ENCODE measurements at places on chromosomes 16 and 17.
A peak's percentile ranks its signal among the peaks of the same experiment; 100 is the strongest.

DNA sequence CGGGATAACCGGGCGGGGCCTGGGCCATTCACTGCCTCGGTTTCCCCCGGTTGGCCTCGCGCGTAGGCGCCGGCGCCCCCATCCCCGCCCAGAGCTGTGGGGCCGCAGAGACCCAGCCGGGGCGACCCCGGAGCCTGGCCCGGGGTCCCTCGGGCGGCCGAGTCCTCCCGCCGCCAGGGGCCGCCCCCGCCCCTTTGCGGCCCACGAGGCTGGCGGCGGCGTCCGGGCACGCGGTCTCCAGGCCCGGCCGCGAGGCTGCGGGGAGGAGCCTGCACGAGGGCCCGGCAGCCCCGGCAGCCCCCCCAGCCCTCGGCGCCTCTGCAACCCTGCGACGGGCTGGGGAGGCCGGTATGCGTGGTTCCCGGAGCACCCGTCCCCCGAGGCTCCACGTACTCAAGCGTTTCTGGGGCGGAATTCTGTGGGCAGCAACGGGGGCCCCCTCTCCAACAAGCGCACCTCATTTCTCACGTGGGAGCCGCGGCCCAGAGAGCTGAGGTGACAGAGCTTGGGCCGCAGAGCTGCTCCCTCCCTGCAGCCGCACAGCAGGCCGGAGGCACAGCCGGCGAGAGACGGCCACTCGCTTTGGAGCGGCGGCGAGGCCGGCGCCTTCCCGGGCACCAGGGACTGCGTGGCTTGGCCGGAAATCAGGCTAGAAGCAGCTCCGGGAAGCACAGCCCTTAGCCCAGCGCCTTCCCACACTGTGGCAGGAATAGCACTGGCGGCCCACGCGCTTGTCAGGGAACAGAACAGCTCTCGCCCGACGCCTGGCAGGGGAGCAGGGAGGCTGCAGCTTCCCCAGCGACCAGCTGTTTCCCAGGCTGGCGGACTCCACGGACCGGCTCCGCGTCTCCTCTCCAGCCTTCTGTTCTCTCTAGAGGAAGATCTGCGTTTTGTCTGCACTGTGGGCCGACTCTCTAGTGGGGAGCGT lies 867 bp upstream of the LIMD2 start:
- DNase-seq: peak; percentile 66

DNA sequence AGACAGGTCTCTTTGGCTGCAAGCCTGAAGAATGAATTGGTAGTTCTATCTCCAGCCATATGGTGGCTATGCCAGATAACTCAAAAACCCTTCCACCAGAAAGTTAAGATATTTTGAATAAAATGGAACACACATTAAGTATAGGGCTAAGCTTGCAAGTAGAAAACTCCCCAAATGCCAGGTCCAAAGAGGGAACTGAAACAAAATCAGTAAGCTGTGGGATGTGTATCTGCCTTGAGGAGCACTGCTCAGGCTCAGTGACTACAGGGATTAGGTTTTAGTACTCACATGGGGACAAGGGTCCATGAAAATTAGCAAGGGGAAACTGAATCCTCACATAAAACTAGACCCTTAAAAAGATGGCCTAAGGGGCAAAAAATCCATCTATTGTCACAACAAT lies 115.7 kb upstream of the PMFBP1 start:
- no peak for DNase-seq

- DNase-seq: no peak
Observed at GRCh38 chr16:86567701-86568581, 1.3 kb downstream of the FOXC2 start.

DNA sequence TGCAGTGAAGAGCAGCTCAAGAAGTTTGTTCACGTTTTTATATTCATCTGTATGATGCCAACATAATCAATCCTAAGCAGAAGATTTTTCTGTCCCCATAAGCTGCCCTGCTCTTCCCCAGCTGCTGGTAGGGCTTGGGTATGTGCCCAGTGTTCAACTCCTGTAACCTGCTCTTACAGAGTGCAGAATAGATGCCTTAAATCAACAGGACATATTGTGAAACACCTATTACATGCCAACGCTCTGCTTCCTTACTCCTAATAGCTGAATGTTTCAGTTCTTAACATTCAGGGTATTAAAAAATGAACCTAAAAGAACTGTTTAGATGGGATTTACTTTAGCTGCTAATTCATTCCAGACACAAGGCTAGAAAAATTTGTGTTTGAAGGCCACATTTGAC lies 190.9 kb downstream of the HS3ST3A1 start:
- no peak for DNase-seq

- no peak for DNase-seq
Observed at GRCh38 chr16:22356930-22357634, 17.3 kb downstream of the CDR2 start.

- no peak for DNase-seq
Observed at GRCh38 chr17:56635641-56636040, 42.1 kb downstream of the NOG start.

GRCh38 chr16:89517128-89517527 lies 8.9 kb downstream of the SPG7 start:
- DNase-seq: no peak

- DNase-seq: no peak
Observed at GRCh38 chr17:2170023-2170422, 115.1 kb downstream of the HIC1 start.

GRCh38 chr17:29821897-29822296 lies 108.1 kb downstream of the SSH2 start:
- DNase-seq: no peak

DNA sequence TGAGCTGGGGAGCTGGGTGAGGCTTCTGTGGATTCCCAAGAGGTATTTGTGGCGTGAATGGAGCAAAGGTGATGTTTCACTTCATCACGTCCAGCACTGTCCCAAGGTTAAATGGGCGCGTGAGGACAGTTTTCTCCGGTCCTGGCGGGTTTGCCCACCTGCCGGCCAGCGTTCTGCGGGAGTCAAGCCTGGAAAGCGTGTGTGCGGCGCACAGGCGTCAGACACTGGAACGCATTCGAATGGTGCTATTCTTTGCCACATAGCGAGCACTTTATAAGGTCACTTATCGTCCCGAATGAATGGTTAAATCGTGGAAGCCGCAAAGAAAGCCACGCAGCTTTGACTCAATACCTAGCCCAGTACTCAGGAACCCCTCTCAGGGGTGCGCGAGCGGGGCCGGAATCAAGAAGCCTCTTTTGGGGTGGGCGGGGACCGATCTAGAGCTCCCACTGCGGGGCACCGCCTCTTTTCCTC lies 446 bp upstream of the PSMD11 start:
- DNase-seq: no peak

GRCh38 chr17:42603318-42603717 lies 5.9 kb downstream of the RETREG3 start:
- no peak for DNase-seq

GRCh38 chr16:78596348-78596995 lies 497.0 kb downstream of the WWOX start:
- no peak for DNase-seq

DNA sequence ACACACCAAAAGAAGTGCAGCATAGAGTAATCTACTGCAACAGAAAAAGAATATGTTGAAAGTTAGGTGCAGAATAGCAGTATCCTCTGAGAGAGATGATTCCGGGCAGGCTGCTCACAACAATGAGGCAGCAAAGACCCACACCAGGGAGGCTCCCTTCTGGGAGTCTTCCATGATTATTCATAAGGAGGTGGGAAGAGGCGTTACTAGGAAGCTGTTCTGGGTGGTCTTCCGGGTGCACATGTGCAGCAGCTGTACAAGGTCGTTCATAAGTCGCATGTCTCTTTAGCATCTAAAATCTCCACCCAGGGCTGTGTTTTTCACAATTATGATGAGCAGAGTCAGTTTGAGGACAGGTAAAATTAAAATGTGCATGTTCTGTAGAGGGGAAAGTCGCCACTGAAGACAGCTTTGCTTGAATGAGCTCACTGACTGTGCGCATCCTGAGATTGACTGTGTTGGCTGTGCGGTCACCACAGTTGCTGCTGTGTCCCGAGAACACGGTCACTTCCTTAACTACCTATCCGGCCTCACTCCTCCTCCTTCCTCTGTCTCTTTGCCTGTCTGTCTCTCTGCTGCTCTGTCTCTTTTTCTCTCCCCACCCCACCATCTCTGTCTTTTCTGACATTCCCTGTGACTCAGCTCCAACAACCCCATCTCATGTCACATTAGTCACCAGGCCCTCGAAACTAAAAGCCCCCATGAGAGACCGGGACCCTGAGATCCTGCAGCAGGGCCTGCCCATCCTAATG lies 125.5 kb upstream of the HSBP1 start:
- no peak for DNase-seq

- DNase-seq: no peak
Observed at GRCh38 chr16:78984324-78984723, 616.2 kb downstream of the MAF start.

- no peak for DNase-seq
Observed at GRCh38 chr16:58793366-58793765, 59.2 kb upstream of the GOT2 start.

DNA sequence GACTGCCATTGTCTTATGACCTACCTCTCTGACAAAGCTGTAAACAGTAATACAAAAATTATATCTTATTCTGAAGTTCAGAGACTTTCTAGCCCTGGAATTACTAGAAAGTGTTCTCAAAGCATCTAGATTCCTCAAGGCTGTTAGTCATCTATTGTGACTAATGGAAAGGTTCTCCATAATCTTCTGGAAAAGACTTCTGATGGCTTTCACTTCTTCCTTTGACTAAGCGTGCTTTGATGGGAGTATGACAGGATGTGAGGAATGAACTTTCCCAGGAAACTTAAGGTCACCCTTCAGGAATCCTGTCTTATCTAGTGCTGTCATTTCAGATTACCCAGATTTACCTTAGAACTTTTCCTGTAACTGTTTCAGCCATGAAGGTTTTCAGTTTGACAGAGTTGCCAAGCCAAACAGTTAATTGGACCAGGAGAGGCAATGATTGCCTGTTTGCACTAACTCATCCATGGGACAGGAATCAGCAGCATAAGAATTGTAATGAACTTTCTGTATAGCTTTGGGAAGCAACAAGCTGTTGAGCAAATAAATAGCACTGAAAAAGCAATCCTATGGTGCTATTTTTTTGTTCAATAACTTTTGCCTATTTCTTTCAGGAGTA lies 43.5 kb downstream of the AP2B1 start:
- DNase-seq: no peak

- no peak for DNase-seq
Observed at GRCh38 chr17:14871921-14872320, 393.2 kb downstream of the PMP22 start.

- no peak for DNase-seq
Observed at GRCh38 chr16:15996432-15997109, 47.2 kb downstream of the ABCC1 start.

GRCh38 chr16:46885960-46886763 lies 2.0 kb downstream of the GPT2 start:
- DNase-seq: no peak

GRCh38 chr16:54145881-54146280 lies 140.7 kb downstream of the IRX3 start:
- no peak for DNase-seq

GRCh38 chr17:83013779-83014117 lies 65.7 kb upstream of the METRNL start:
- DNase-seq: no peak

- no peak for DNase-seq
Observed at GRCh38 chr16:73050201-73051099, 2.5 kb upstream of the ZFHX3 start.

DNA sequence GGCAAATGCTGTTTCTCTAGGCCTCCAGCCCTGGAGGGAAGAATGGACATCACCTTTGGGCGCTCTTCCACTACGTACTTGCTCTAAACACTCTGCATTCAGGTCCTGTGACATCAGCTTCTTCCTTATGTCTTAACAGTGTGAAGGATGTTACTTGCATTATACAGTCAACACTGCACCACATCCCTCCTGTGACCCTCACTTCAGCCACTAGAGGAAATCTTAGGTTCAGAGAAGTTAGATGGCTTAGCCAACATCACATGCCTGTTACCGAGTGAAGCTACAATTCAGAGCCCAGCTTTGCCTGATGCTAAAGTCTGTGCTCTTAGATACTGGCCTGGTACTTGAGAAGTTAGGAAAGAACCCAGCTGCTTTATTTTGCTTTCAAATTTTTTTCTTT lies 18.3 kb downstream of the UBFD1 start:
- no peak for DNase-seq

- DNase-seq: no peak
Observed at GRCh38 chr17:32206861-32207260, 58.8 kb upstream of the RHBDL3 start.

DNA sequence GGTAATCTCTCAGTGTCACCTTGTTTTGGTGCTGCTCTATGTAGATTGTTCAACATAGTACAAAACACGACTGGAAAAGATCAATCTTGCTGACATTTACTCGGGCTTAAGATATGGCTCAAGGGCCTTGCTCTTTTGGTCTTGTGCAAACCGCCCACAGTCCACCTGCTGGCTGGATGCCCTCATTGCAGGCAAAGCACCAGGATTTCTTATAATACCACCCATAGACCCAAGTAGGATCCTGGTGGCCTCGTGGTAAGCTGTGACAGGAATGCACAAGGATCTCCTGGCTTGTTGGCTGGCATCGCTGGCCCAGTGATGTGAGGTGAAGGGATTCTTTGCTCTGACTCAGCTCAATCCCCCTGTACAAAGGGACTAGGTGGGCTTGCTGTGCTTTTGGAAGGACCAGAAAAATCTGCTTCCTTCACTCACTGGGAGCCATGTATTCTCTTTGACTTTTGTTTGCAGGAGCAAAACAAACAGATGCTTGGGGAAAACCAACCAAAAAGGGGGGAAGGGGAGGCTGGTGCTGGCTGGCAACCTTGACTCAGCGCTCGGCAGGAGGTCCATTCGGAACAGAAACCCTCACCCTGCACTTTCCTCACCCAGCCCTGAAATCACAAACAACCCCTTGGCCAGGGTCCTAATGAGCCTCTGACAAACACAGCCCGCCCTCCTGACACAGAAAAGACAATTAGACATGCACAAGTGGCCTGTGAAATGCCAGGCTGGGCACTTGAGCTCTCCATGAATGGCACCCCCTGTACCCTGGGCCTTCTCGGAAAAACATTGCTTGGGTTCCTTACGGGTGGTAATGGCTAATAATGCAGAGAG lies 36.6 kb upstream of the MED9 start:
- peak; percentile 57 for DNase-seq

GRCh38 chr17:15112846-15113617 lies 152.1 kb downstream of the PMP22 start:
- no peak for DNase-seq

- DNase-seq: no peak
Observed at GRCh38 chr17:63675607-63676546, 24.0 kb downstream of the LIMD2 start.

GRCh38 chr16:57944970-57945739 lies 25.8 kb downstream of the CNGB1 start:
- DNase-seq: no peak

DNA sequence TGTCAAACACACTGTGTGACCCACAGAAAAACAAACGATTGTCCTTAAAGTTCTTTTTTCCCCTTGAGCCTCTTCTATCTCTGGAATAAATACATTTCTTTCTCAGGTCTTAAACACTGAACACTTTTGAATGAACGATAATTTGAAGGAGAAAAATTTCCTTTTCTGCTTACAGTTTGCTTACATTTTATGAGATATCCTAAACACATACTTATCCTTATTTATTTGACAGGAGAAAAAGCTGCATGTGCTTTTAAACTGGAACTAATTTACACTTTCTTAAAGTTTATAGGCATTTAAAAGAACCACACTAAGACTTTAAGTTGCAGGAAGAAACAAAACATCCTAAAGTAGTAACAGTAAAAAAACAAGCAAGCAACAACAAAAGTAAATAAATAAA lies 4.7 kb upstream of the IGF2BP1 start:
- no peak for DNase-seq
